ENCODE measurements at places on chromosomes 7 and 10.

DNA sequence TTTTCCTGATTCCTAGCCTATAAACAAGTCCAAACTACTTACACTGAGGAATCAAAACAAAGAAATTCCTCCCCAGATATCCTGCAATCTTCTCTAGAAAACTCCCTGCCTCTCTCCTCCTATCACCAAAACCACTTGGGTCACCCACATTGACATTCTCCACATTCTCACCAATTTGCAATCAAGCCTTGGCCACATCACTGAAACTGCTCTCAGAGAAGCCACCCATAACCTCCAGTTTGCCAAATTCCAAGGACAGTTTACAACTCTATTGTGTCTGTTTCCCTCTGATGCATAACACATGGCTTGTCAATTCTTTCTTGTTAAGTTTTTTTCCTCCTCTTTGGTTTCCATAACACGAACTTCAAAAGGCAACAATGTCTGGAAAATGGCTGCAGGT lies 233.5 kb downstream of the XPNPEP1 start:
- no peak for DNase-seq

DNA sequence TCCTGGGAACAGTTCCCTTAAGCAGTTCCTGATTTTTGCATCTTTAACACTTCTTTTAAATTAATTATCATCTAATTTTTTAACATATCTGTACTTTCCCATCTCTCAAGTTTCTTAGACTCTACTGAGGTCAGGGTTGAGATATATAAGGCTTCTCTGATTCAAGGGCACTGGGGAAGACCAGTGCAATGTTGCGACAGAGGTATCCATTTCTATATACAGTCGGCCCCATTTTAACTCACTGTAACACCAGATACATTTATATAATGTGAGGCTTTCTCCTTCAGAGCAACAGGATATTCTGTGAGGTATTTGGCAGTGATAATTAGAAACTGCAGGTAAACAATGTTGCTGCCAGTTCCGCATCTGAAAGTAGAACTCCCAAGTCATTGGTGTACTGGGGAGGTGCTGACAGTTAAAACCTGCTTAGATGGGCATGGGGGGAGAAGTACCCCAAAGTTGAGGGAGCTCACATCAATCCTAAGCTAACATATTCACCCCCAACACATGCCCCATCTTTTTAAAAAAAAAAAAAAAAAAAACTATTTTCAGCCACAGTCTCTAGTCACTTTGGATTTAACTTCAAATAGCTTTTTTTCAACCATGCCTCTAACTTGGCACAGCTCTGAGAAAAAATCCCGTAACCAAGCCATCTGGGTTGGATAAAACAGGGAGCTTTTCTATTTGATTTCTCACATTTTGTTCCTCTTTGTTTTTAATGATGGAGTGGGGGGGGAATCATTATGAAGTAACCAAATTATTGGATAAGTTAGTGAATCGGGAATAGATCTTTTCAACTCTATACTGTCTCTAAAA lies 62.9 kb downstream of the REEP3 start:
- no peak for DNase-seq

DNA sequence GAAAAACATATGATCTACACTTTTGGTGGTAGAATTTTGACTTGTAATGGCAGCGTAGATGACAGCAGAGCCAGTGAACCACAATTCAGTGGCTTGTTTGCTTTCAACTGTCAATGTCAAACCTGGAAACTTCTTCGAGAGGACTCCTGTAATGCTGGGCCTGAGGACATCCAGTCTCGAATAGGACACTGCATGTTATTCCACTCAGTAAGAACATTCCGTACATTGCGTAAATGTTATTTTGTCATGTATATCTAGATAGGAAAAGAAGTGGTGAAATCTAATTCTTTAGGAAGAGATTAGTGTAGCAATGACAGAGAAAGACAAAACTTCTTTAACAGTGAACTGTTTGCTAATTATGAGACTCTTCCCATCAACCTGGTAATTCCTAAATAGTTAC lies 112.9 kb downstream of the PODXL start:
- no peak for DNase-seq

DNA sequence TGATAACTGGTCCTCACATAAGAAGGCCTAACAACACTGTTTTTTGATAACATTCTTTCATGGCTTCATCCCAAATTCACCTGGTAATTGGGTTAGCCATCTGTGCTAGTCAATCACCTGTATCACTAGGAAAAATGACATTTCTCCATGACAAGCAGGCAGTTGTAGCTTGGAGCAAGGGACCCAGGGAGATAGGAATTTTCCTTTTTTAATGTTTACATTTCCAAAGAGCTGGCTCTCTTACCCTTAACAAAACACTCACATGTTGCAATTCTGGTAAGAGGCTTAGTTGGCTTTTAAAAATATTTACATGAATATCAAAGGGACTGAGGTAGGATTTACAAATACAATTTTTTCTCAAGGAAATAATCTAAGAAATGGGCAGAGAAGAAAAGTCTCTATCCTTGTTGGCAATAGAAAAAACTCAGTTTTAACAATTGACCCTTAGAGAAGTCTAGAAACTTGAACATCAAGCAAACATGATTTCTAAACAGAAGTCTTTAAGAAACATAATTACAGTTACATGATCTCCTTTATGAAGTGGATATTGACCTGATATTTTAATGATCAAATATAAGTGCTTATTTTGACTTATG lies 16.1 kb upstream of the AKR1C1 start:
- no peak for DNase-seq

Measured in activated CD4-positive, alpha-beta T cell treated with anti-CD3 and anti-CD28 coated beads, Interleukin-2, amount 50 U/mL, for 48 hours (primary cell).